ENCODE measurements at places on chromosomes 3 and 15.

- DNase-seq = no peak
Measured at GRCh38 chr3:42028474-42028873, 62.7 kb upstream of the TRAK1 start.

- no peak for DNase-seq
Measured at GRCh38 chr15:73403171-73403570, 34.4 kb upstream of the HCN4 start.

DNA sequence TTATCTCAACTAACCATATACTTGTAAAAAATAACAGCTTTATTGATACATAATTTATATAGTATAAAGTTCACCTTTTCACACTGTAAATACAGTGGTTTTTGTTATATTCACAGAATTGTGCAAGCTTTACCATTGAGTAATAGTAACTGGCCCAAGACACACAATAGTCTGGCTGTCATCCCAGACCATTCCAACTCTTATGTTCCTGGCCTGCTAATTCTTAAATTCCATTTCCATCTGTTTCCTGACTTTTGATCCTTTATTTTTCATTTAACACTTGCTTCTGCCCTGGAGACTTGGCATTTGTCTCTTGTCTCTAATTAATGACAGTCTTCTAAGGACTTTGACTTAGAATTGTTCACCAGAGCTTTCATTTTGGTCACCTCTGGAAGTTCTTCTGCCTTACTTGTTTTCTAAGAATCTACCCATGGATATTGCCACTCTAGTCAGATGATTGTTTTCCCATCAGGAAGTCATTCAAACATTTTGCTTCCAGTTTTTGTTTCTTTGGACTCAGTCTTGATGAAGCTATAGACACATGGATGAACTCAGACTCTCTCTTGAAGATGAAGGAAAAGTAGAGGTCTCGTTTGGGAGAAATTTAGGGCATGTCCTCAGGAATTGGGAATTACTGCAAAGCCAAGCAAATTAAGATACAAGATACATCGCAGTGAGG is 27.2 kb upstream of the PLSCR4 start:
- DNase-seq = no peak

- no peak for DNase-seq
Measured at GRCh38 chr3:121574449-121574848, 6.7 kb downstream of the ARGFX start.

DNA sequence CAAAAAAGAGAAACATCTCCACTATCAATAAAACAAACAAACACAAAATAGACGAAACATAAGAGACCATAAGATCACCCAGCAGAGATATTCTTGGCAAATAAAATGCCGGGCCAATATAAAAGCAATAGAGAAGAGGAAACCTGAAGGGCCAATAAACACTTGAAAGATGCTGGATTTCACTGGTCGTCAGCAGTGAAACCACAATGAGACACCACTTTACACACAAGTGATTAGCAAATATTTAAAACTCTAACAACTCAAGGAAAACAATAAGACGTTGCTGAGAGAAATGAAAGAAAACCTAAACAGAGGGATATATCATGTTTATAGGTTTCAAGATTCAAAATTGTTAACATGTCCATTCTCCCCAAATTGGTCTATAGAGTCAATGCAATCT is 148.5 kb downstream of the WDR76 start:
- DNase-seq = no peak

DNA sequence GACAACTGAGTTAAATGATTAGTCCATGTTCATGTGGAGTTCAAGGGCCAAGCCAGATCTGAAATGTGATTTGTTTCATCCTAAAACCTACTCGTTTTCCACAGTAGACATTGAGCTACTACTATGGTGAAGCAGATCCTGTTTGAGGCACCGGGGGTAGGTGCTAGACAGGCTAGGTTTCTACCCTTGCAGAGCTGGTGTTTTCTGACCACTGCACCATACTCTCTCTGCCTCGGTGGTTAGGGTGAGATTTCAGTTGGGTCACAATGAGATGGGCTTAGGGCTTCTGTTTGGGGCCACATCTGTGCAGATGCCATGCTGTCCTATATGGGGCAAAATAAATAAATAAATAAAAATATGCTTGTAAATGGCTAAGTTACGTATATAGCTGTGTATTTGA is 99.3 kb downstream of the OXNAD1 start:
- no peak for DNase-seq

GRCh38 chr3:56115199-56115598 is 353.1 kb downstream of the ERC2 start:
- no peak for DNase-seq

DNA sequence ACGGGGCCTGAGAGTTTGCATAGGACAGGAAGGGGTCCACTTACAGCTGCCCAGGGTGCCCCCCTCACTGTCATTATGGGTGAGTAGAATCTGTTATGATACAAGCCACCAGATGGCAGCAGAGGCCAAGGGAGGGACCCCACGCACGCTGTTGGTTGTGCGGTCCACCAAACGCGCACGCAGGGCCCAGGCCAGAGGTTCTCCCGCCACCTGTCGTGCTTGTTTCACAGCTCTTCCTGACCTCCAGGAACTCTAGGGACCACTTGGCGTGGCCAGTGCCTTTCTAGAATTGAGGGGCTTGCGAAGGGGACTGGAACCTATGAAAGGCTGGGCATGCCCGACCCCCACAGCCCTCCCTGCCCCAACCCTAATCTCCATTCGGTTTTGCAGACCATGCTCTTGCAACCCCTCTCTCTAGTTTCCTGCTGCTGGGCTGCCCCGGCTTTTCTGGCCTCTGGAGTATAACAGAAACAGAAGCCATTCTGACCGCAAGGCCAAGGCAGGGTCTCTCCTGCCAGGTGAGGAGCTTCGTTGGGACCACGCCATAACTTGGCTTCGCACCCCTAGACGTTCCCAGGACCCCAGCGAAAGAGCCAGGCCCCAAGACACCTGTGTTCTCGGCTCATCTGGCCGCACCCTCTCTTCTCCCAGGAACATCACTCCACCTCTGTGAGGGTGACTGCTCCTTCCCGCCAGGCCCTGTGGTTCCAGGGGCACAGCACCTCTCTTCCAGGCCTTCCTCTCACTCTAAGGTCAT is 46.0 kb downstream of the ALDH1L1 start:
- peak; percentile 35 for DNase-seq

DNA sequence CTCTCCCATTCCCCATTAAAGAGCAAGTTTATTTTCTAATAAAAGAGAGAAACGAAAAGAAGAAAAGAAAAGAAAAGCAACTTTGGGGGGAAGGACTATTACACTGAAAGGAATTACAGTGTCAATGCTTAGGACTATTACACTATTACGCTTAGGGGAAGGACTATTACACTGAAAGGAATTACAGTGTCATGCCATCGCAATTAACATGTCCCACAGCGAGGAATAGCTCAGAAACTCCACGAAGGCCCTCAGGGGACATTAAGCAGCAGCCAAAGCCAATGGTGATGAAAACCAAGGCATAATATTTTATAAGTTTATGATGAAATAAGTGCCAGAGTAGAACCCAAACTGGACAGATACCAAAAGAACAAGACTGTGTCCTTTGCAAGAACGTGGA is 22.1 kb upstream of the DET1 start:
- no peak for DNase-seq

DNA sequence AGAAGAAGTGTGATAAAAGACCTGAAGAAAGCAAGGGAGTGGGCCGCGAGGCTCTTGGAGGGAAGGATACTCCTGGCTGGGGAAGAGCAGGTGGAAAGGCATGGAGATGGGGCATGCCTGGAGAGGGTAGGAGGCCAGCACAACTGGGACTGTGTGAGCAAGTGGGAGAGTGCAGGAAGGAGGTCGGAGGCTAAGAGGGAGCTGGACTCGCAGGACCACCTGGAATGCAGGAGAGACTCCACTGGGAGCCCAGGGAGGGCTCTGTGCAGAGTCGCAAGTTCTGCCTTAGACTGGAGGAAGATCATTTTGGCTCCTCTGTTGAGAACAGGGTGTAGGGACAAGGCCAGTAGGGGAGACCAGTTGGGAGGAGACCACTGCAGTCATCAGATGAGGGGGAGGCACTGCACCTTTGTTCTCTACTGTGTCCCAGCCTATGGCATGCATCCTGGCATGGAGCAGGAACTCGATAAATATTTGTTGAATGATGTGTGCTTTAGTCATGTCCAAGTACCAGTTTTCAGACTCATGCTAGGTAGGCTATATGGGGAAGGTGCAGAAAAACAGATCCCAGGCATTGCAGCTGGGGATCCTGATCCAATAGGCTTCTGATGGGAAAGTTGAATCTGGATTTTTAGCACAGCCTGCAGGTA is 13.7 kb downstream of the FAM107A start:
- DNase-seq = no peak

- DNase-seq = no peak
Measured at GRCh38 chr3:140100479-140100878, 165.5 kb downstream of the CLSTN2 start.

- no peak for DNase-seq
Measured at GRCh38 chr15:64480891-64481290, 20.5 kb downstream of the ZNF609 start.

GRCh38 chr15:39125226-39125625 is 455.7 kb upstream of the THBS1 start:
- no peak for DNase-seq

DNA sequence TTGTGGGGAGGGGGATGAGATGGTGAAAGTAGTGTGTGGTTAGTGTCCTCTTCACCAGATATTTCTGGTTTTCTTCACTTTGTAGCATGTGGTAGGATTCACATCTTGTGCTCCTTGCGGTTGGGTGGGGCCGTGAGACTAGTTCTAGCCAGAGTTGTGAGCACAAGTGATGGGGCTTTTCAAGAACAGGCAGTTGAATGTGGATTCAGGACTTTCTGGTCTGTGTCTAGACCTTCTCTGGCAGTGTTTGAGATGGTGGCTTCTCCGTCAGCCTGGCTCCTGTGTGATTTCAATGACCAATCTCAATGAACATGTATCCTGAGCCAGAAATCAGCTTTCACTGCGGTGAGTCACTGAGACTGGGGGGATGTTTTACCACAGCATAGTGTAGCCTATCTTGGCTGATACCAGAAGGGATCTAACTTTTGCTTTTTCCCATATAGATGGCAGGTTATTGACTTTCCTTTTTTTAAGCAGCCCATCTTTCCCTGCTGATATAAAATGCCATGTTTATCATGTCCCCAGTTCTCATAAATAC is 82.6 kb downstream of the RPLP1 start:
- no peak for DNase-seq

GRCh38 chr15:64536244-64536836 is 76.0 kb downstream of the ZNF609 start:
- DNase-seq = no peak

DNA sequence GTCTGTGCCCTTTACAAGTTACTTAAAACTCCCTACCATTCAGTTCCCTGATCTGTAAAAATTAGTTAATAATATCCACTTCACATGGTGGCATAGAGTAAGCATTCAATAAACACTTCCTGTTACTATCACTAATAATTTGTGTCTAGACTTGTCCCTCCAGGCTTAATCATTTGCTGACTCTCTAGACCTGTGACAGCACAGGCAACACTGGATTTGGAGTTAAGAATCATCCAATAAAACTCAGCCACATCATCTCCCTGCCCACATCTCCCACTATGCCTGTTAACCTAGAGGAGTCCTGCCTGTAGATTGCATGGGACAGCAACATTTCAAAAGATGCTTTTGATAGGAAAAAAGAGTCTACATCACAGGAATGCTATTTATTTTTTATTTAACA is 564.6 kb downstream of the MFSD1 start:
- DNase-seq = no peak

GRCh38 chr3:16897254-16897926 is 12.6 kb downstream of the PLCL2 start:
- peak; percentile 50 for DNase-seq

DNA sequence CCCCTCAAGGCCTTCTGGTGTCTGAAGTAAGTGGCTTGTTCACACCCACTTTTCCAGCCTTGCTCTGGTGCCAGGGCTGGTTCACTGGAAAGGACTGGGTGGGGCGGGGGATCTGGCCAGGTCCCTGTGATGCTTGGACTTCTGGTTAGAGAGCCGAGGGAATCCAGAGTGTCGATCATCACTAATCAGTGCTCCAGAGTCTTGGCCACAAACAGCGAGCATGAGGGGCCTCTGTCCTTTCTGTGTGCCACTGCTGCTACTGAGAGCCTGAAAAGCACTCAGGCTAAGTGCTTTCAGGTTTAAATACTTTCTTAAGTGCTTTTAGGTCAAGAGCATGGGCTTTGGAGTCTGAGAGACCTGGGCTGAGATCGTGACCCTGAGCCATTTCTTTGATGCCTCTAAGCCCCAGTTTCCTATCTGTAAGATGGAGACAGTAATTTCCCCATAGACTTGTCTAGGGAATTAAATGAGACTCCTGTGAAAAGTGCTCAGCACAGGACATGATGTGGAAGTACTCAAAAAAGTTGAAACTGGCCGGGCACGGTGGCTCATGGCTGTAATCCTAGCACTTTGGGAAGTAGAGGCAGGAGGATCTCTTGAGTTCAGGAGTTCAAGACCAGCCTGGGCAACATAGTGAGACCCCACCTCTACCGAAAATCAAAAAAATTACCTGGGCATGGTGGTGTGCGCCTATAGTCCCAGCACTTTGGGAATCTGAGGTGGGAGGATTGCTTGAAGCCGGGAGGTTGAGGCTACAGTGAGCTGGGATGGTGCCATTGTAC is 53.8 kb upstream of the SEC22A start:
- no peak for DNase-seq

GRCh38 chr3:113914646-113915045 is 33.2 kb upstream of the ZDHHC23 start:
- no peak for DNase-seq

DNA sequence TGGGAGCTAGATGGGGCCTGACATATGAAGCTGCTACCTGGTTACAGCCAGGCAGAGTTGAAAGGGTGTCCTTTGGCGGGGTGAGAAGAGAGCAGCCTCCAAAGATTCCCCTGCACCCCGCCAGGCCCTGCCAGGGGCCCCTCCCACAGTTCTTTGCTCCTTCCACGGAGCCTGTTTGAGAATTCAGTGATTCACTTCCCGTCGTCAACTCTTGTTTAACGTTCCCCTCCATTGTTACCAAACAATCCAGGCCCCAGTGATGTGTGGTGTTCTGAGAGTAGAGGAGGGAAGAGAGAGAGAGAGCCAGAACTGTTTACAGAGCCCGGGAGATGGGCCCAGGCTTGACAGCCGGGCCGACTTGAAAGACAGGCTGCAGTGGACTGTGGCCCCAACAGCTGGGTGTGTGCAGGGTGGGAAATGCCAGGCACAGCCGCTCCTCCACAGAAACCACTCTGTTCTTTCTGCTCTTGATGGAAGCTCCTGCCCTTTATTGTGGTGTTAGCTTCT is 81.5 kb downstream of the SMAD3 start:
- DNase-seq = no peak

DNA sequence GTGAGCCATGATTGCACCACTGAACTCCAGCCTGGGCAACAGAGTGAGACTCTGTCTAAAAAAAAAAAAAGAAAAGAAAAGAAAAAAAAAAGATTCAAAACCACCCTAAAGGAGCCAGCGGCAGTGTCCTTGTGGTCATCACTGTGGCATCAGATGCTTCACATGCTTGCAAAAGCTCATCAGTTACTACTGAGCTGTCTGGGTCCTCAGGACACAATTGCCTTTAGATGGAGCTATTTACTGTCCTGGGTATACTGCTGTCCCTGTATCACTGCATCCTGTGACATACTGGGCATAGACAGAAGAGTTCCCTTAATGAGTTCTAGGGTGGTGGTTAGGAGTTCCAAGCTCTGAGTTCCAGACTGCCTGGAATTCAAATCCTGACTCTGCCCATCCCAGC is 85.8 kb downstream of the LINGO1 start:
- DNase-seq = no peak

Data from activated gamma-delta T cell treated with Interleukin-2 at 50 U/mL for 16 hours (primary cell).